Stimulated activated CD4-positive, alpha-beta T cell treated with anti-CD3 and anti-CD28 coated beads, TNF-alpha, amount 100 ng/mL, for 24 hours (primary cell): ENCODE measurements at places on chromosomes 11 and 22.

DNA sequence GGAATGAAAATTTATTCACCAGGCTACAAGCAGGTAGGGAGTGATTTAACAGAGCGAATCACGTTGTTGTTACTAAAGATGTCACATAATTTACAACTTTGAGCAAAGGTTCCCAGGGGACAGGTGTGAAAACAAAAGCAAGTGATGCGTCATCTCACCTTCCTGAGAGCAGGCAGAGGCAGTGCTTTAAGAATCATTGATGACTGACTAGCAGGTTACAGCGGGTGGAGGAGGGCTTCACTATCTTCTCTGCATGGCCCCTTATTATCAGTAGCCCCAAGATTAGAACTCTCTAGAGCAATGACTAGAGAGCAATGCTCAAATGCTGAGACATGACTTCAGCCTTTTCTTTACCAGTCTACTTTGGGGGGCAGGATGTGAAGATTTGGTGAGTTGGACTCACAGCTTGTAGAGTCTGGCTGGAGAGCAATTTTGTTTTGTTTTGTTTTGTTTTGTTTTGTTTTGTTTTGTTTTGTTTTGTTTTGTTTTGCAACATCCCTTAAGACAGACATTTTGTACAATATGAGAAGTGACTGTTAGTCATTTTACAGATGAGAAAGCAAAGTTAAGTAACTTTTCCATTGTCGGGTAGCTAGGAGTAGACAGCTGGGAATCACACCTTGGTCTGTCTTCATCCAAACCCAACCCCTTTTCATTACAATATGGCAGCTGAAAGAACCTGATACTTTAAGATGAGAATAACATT lies 84.8 kb downstream of the SLC1A2 start:
- no peak for DNase-seq

GRCh38 chr11:18563090-18563730 lies 25.3 kb downstream of the UEVLD start:
- DNase-seq = no peak

- DNase-seq = no peak
Observed at GRCh38 chr22:48751539-48752437, 1075.9 kb downstream of the BRD1 start.

- DNase-seq = peak; percentile 34
Observed at GRCh38 chr11:118438314-118438931, 2.1 kb downstream of the KMT2A start.

DNA sequence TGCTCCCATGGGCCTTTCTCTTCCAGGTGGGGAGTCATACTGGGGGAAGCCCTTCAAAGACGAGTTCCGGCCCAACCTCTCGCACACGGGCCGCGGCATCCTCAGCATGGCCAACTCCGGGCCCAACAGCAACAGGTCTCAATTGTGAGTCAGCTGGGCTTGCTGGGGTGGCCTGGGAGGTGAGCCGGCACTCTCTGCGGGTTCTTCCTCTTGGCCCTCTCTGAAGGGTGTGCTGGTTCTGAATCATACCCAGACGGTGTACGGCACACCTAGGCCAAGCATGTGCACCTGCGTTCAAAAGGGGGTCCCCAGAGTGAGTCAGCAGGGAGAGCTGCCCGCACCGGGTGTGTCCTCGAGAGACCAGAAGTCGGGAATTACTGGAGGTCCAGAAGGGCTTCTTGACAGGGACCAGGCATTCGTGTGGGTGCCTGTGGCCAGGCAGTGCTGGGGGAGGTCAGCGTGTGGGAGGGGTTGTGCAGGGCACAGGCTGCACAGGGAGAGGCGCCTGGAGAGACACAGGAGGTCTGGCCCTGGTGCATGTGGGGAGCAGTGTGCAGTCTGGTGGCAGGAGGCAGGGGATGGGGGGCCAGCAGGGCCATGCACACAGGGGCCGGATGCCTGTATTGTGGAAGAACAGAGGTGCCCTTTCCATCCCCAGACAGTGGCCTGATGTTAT lies 23.0 kb downstream of the PPIL2 start:
- no peak for DNase-seq

- no peak for DNase-seq
Observed at GRCh38 chr11:35359321-35360054, 59.9 kb downstream of the SLC1A2 start.

DNA sequence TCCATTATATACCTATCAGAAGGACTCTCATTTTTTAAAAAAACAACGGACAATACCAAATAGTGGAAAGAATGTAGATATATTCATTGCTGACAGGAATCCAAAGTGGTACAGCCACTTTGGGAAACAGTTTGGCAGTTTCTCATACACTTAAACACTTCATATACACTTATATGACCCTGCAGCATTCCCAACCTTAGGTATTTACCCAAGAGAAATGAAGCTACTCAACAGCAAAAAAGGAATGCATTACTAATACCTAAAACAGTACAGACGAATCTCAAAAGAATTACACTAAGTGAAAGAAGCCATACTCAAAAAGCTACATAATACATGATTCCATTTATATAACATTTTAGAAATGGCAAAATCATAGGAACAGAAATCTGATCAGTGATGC lies 51.5 kb downstream of the RBFOX2 start:
- DNase-seq = no peak

GRCh38 chr11:12591706-12592105 lies 82.5 kb upstream of the TEAD1 start:
- no peak for DNase-seq

- no peak for DNase-seq
Observed at GRCh38 chr11:104464691-104465090, 300.7 kb upstream of the PDGFD start.

- DNase-seq = peak; percentile 52
Observed at GRCh38 chr11:35040221-35040942, 98.6 kb upstream of the CD44 start.

GRCh38 chr11:2459016-2459725 lies 14.4 kb downstream of the KCNQ1 start:
- no peak for DNase-seq

- DNase-seq = no peak
Observed at GRCh38 chr11:19345848-19346681, 105.3 kb upstream of the E2F8 start.

DNA sequence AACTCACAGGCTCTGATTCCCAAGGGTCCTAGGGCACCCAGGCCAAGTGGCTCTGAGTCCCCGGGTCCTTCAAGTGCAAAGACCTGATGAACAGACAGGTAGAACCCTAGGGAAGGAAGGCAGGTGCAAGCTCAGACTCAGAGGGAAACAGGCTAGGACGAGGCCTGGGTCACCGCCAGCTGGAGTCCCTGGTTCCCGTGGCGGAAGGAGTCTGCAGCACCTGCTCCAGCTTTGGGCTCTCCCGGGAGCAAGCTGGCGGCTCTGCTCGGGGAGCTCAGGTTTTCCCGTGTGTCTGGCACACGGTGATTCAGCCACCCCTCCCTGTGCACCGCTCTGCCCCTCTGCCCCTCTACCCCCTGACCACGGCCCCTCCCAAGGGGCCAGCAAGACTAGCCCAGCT lies 59.8 kb downstream of the WNT7B start:
- no peak for DNase-seq

DNA sequence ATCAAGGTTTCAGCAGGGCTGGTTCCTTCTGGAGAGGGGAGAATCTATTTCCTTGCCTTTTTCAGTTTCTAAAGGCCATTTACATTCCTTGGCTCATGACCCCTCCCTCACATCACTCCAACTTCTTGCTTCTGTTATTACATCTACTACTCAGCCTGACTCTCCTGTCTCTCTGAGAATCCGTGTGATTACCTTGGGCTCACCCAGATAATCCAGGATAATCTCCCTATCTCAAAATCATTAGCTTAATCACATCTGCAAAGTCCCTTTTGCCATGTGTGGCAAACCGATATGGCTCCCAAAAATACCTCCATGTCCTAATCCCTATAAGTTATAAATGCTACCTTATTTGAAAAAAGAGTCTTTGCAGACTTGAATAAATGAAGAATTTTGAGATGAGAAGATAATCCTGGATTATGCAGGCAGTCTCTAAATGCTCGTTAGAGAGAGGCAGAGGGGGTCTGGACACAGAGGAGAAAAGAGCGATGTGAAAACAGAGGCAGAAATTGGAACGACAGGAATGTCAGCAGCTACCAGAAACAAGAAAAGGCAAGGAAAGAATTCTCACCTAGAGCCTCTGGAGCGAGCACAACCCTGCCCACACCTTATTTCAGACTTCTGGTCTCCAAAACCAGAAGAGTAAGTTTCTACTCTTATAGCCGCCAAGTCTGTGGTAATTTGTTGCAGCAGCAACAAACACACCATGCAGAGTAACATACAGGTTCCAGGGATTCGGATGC lies 23.6 kb upstream of the ARHGAP32 start:
- DNase-seq = no peak

DNA sequence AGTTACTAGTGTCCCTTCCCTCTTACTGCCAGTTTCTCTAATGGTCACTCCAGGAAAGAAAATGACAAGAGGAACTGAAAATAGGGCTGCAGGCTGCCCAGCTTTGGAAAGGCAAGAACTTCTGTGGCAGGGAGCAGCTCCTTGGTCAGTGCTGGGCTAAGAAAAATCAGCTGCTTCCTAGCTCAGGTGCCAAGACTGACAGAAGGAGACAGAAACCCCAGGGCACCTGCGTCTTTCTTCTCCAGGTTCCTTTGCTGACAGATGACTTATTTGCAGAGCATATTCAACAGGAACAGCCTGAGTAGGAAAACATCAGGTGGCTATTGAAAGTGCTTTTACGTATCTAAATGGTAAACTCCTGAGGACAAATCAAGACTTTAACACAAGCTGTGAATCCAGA lies 25.4 kb downstream of the MAML2 start:
- no peak for DNase-seq

GRCh38 chr11:11076879-11077278 lies 219.0 kb upstream of the ZBED5 start:
- no peak for DNase-seq

GRCh38 chr11:74559934-74560309 lies 32.5 kb upstream of the POLD3 start:
- no peak for DNase-seq

DNA sequence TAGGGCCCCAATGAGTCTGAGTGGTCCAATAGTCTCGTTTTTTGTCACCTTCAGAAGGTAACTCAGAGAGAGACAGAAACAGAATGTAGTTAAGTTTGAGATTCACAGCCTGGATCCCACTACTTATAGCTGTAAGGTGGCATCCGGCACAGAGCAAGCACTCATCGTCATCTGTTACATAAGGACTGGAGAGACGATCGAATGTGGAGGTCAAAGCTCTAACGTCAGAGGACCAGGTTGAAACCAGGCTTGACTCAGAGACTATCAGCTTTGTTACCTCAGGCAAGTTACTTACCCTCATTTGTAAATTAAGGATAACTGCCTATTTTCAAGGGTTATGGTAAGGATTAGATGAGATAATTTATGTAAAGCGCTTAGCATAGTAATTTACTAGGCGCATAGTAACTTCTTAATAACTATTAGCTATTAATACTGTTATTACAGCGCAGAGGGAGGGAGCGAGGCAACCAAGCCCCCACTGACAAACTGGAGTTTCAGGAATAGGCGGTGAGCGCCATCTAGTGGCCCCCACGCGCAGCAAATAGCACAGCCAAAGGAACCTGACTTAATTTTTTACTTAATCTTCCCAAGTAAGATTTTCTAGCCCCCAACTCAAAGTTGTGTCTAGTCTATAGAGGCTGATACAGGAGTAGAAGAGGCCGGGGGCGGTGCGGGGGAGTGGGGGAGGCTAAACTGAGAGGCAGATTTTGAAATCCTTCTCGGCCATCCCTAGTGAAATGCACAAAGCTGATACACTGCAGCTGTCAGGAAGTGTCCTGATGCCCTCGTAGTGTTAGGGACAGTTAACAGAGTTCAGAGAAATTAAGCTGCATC lies 29.0 kb upstream of the API5 start:
- peak; percentile 5 for DNase-seq

DNA sequence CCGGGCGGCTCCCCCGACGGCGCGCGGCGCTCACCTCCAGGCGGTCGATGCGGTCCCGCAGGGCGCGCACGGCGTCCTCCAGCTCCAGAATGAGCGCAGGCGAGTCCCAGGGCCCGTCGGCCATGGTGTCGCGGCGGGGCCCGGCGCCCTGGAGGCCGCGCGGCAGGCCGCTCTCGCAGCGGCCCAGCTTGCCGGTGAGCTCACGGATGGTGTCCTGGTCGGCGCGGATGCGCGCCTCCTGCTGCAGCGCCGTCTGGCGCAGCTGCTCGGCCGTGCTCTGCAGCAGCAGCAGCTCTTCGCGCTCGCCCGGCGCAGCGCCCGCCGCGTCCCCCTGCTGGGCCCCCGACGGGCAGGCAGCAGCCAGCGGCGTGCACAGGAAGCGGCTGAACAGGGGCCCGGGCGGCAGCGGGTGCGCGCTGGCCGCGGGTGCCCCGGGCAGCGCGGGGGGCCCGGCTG lies 599 bp downstream of the NPTXR start:
- peak; percentile 61 for DNase-seq

DNA sequence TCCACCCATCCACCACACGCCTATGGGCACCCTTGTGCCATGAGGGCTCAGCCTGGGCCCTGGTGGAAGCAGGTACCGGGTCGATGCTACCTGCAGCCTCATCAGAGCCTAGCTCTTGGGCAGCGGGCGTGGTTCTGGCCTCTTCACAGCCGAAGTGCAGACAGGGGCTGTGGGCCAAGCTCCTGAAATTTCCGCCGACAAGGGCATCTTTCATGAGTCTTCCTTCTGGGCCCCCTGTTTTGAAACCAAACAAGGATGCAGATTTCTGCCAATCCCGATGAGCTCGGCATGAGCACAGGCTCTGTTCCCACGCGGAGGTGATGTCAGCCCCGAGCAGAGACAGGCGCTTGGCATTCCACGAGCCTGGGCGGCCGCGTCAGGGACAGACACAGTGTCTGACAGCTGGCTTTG lies 22.6 kb upstream of the MGAT3 start:
- no peak for DNase-seq

GRCh38 chr11:76339221-76339620 lies 41.7 kb downstream of the THAP12 start:
- no peak for DNase-seq

DNA sequence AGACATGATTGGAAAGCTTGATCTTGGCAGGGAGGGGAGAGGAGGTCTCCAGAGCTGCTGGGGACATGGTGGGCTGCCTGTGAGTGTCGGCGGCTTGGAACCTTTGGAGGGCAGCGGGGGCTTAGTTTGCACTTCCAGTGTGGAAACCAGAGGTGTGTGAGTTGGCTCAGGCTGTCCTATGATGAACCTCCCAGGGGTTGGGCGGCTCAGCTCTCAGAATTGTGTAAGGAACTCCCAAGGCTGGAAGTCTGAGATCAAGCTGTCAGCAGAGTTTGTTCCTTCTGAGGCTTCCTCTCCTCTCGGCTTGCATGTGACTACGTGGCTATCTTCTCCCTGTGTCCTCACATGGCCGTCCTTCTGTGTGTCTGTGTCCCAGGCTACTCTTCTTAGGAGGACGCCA lies 87.9 kb upstream of the B3GAT1 start:
- no peak for DNase-seq

DNA sequence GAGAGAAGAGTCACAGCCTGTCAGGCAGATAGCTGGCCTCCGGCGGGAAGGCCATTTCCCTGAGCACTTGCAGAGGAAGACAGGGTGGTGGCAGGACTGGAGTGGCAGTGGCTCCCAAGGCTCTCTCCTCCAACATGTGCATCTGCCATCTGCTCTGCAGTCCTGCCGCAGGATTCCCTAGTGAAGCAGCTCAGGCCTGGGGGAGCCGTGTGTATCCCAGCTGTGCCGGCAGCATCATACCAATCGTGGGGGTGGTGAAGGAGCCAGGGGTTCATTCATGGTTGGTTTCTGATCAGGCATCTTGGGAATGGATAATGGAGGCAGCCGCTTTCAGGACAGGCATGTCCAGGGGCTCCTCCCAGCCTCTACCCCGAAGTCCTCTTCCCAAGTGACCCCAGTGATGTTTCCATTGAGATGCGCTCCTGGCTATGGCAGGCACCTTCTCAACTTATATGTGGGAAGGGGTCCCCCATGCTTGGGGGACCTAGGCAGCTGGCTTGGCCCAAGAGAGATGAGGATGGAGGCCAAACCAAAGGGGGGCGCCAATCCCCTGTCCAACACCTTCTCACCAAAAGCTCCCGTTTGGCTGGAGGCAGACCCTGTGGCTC lies 6.1 kb downstream of the TAGLN start:
- no peak for DNase-seq
